Skin of body (tissue), 3 donors: ENCODE measurements at places on chromosomes 7 and 10.

DNA sequence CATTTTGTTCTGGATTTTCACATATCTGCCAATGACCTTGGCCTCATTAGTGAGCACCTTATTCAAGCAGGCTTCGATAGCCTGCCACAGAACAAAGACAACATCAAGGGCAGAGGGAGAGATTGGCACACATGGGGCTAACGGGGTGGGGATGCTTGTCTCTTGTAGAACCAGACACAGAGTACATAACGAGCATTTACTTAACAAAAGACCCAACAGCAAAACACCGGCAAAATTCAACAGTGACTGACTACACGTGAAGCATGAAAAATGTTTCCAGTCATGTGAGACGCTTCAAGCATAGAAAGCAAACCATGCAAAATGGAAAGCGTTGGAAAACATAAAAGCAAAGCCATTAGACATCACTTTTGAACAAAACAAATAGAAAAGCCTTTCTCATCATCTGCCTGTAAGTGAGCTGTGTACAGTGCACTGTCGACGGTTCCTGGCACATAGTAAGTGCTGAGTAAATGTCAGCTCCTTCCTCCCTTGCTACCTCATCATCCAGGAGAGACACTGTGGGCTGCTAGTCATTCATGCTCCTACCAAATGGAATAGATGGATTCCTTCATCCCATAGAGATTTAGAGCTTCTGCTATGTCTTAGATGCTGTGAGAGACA is 134.4 kb upstream of the AGK start:
- no peak for DNase-seq

- DNase-seq = peak; percentile 41
Measured at GRCh38 chr7:69338144-69338543, 260.1 kb upstream of the AUTS2 start.

DNA sequence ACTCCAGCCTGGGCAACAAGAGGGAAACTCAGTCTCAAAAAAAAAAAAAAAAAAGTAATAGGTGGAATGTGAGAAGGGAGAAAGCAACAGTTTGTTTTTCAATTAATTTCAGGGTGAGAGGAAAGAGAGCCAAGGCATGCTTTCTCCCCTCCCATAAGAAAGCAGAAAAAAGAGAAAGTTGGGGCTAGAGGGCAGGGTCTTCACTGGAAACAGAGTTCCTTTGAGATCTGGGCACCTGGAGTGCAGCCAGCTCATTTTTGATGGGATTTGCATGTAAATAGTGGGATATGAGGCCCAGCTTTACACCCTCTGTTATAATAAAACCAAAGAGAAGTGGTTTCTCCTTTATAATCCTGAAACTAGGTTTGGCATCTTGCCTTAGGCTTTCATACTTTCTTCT is 13.8 kb upstream of the STOX1 start:
- DNase-seq = no peak

- DNase-seq = no peak
Measured at GRCh38 chr7:136517971-136518370, 350.5 kb upstream of the CHRM2 start.

GRCh38 chr7:29948587-29948986 is 41.0 kb downstream of the SCRN1 start:
- no peak for DNase-seq

DNA sequence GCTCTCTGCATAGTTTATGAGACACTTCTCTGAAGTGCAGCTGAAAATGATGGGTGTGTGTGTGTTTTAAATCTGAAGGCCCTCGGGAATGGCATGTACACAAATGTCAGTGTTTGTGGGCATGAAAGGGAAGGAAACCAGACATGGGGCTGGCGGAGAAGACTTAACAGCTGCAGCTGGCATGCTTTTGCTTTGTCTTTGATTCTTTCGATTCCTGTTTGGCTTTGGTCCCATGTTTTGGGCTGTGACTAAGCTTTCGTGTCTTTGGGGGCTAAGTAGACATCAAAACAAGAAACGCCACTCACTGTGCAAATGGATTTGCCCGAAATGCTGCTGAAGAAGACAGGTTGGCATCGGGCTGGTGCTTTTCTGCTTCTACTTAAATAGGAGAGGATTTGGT is 179.3 kb downstream of the PFKFB3 start:
- peak; percentile 45 for DNase-seq

DNA sequence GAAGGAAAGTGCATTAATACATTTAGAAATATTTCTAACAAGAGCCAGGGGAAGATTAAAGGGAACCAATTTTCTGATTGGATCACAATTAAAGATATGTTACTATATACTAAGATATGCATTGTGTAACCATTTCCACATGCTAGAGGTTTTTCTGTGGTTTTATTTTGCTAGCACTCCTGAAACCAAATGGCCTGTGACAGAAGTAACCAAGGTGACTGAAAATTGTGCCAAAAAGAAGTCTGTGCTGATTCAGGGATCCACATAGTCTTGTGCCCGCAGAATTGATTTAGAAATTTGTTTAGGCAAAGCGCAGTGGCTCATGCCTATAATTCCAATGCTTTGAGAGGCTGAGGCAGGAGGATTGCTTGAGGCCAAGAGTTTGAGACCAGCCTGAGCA is 1.8 kb downstream of the CC2D2B start:
- DNase-seq = no peak

GRCh38 chr7:2934211-2934731 is 90.2 kb upstream of the GNA12 start:
- DNase-seq = no peak

DNA sequence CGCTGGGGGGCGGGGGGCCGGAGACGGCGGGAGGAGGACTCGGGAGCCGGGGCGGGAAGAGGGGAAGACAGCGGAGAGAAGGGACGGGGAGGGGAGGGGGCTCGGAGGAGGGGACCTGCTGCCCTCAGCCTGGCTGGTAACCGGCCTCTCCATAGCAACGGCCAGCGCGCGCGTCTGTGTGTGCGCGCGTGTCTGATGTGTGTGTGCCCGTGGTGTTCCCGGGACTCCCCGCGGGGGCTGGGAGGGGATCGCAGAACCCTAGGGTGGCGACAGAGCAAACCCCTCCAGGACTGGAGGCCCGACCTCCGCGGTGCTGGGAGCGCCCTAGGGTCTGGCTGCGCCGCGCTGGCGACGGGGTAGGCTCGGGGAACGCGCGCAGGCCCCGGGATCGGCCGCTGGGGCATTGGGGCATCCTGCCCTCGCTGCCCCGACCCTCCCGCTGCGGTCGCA is 356.3 kb downstream of the DNAJB6 start:
- DNase-seq = no peak

- DNase-seq = peak; percentile 3
Measured at GRCh38 chr10:24207341-24207740, 1.6 kb upstream of the KIAA1217 start.

- no peak for DNase-seq
Measured at GRCh38 chr10:25824050-25824449, 110.0 kb upstream of the MYO3A start.

GRCh38 chr7:78159545-78159944 is 361.0 kb downstream of the PHTF2 start:
- no peak for DNase-seq

DNA sequence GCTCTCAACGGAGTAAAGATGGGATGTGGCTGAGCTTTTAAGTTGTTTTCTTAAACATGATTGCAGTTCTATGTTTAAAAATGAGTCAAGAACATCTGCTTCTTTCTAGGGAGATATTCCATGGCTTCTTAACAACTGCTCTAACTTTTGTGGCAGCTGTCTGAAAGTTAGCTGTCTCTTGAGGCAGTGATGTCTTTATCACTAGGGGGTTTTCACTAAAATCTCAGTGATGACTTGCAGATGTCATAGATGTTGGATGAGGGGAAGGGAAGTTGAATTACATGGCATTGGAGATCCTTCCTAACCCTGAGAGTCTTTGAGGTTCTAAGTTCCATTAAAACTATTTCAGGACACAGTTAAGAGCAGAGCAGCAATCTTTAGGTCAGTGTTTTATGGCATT is 43.5 kb downstream of the PRKG1 start:
- peak; percentile 83 for DNase-seq

DNA sequence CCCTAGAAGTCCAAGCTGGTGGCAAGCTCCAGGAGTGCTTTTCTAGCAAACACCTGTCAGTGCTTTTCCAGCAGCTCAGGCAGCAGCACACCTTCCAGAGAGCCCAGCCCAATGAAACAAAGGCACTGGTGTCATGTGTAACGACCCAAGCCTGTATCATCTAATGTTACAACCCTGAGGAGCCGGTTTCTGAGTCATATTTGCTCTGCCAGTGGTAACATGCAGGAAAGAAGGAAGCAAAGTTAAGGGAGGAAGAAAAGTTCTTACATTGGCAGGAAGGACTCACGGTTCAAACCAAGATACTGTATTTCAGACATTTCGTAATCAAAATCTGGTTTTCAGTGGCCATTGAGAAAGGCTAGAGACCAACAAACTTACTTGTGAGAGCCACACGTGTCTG is at the start of gene ANKRD22:
Gene ANKRD22, minus strand, starts transcription at position 139 of the 400 bp plus-strand sequence. CDS start 237 bp downstream, outside the sequence.
- no peak for DNase-seq

GRCh38 chr7:10940704-10941355 is 32.8 kb upstream of the PHF14 start:
- DNase-seq = no peak

DNA sequence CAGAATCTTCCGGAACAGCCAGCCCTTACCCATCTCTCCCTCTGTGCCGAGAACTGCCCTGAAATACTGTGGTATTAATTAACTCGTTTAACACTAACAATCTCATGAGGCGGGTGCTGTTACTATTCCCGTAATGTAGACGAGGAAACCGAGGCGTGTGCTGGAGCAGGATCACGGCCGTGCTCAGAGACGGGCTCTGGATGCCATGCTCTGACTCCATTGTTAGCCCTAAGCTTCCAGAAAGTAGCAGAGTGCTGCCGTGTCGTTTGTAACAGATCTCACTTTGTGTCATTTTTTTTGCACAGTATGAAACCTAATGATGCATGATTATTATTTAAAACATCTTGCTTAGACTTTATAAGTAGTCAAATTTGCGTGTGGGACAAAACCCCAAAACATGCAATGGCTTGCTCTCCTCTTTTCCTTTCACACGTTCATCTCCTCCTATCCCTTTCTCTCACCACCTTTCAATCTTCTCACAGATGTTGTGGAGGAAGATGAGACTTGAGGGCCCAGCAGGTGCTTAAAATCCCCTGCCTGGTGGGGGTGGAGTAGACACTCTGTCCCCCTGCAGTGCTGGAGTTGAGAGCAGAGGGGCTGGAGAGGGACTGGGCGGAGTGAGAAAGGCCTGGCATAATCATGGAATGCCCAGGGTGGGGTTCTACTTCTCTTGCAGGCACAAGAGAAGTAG is 482 bp upstream of the ACTR3C start:
- peak; percentile 5 for DNase-seq

DNA sequence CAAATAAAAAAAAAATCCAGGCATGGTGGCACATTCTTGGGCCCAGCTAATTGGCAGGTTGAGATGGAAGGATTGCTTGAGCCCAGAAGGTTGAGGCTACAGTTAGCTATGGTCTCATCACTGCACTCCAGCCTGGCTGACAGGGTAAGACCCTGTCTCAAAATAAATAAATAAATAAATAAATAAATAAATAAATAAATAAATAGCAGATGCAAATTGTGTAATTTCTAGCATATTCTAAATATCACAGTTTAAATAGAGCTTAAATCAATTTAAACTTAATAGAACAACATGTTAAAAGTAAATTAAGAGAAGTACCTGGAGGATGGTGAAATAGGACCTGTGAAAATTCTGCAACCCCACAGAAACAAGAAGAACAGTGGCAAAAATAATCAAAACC is 290.5 kb downstream of the TFEC start:
- DNase-seq = no peak

DNA sequence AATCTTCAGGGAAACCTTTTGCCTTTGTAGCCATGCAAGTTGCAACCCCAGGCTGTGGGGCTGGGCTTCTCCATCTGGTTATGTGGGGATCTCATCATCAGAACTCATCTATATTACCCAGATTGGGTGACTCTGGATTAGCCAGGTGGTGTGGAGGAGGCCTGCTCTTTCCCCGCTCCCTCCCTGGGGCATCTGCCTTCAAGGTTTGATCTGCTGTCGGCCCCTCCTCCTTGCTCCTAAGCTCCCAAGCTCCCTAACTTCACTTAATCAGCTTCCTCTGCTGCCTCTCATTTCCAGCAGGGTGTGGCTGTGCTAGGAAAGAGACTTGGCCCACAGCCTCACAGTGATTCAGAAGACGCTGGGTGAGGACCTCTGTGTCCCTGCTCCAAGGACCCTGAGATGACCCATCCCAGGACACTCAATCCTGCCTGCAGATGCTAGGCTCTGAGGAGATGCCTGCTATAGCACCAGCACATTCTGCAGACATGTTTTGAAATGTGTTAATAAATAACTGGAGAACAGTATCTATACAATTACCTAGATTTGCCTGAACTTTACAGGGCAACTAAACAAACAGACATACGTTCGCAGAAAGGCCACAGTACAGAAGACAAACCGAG is 392.1 kb upstream of the PODXL start:
- no peak for DNase-seq

DNA sequence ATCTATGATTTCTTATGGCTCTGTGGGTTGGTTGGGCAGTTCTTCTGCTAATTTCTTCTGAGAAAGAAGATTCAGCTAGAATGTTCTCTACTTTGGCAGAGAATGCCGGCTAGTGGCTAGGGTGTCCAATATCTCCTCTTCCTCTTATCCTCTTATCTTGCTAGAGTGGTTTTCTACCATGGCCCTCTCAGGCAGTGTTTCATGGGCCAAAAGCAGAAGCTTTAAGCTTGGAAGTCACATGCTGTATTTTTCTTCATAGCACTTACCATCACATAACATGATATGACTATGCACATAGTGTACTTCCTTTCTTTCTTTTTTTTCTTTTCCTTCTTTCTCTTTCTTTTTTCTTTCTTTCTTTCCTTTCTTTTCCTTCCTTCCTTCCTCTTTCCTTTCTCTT is 140.0 kb downstream of the ITGB8 start:
- DNase-seq = no peak

DNA sequence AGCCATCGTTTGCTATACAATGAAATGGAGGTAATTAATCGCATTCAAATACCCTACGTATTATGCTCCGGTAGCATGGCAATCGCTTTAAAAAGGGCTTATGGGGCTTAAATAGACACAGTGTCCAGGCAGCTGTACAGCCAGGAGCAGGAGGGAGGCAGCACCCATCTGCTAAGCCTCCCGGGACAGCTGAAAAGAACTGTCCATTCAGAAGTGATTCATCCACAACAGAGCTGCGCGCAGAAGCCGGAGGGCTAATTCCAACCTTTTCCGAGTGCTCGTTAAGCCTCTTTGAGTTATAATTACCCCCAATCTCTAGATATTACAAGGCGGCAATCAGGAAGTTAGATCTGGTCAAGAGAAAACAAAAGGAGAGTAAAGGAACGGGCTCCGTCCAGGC is 58.3 kb downstream of the DPYSL4 start:
- DNase-seq = no peak

DNA sequence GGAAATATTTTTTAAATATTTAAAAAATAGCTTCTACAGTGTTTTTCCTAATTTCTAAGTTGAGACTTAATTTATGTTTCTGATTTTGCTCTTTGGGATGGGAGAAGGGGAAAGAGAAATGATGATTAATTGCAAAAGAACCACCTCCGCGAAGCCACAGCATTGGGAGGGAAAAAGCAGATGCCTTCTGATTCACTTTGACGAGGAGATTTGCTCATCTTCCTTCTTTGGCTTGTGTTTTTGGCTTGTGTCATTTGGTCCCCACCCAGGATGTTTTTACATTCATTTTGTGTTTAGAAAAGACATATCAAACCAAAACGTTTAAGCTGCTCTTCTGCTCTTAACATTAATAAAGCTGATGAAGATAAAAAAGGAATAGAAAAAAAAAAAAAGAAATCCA is 121.7 kb downstream of the MACC1 start:
- DNase-seq = no peak
